ENCODE measurements at places on chromosomes 6 and 20.

GRCh38 chr6:35728683-35729678 is 7.9 kb upstream of the ARMC12 start:
- no peak for DNase-seq

GRCh38 chr20:49367113-49367512 is 89.3 kb upstream of the ZNFX1 start:
- no peak for DNase-seq

DNA sequence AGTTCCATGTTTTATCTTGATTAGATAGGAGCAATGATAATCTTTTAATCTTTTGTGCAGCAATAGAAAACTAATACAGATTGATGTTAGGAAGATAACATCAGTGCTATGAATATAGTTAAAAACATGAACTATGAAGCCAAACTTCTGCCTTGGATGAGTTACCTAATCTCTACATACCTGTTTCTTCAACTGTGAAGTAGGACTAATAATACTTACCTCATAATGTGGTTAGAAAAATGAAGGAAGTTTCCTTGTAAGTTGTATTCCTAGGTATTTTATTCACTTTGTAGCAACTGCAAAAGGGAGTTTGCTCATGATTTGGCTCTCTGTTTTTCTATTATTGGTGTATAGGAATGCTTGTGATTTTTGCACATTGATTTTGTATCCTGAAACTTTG is 111.9 kb downstream of the FRK start:
- no peak for DNase-seq

DNA sequence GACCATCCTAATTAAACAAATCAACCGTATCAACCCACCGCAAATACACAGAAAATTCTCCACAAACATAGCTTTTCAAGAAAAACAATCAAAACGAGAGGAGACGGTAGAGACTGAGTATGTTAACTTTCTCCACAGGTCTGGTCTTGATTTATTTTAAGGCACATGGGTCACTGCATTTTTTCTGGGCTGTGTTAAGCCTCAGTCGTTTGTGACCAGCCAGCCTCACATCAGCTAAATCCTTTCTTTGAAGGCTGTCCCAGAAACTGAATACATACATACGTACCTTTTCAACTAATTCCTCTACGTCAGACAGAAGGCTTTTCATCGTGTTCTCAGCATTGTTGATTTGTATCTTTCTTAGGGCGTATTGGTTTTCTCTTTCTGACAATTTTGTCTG is 69.4 kb downstream of the LAMA4 start:
- DNase-seq: no peak

GRCh38 chr20:10359621-10360040 is 74.4 kb downstream of the MKKS start:
- DNase-seq: no peak

GRCh38 chr6:108193835-108194234 is 28.0 kb downstream of the NR2E1 start:
- DNase-seq: no peak

DNA sequence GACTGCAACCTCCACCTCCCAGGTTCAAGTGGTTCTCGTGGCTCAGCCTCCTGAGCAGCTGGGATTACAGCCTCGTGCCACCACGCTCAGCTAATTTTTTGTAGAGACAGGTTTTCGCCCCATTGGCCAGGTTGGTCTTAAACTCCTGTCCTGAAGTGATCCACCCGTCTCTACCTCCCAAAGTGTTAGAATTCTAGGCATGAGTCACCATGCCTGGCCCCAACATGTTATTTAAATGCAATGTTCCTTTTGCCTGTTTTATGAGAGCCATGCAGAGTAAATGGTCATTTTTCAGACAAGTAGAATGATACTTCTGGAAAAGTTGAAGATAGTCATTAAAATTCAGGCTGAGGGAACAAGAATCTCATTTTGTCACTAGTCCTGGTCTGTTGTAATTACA is 43.8 kb upstream of the RPS6KA2 start:
- no peak for DNase-seq

- peak; percentile 96 for DNase-seq
Measured at GRCh38 chr20:18252597-18253451, 35.5 kb upstream of the ZNF133 start.

DNA sequence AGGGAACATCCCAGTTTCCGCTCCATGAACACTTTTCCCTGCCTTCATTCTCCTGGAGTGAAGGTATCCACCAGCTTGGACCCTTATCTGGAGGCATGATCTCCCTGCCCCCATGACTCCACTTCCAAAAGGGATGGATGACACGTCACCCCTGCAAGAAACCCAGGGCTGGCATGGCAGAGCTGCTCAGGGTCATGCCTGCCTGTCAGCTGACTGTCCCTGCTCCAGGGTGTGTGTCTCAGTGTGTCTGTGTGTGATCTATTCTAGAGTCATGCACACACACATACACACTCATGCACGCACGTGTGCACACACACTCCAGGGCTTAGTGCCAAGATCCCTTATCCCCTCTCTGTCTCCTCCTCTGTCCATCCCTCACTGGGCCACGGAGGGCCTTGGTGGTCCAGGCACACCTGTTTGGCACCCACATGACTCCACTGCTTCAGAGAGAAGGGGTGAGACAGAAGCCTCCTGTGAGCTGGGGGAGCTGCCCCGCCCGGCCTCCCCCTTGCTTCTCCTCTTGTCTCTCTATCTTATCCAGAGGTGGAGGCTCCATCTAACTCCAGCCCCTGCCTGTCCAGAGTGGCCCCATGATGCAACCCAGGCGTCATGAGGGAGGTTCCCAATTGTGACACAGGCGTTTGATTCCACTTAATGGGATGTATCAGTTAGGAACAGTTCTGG is 290.9 kb downstream of the CDC5L start:
- no peak for DNase-seq

- no peak for DNase-seq
Measured at GRCh38 chr20:34637245-34638038, 39.5 kb downstream of the PIGU start.

- no peak for DNase-seq
Measured at GRCh38 chr6:133773776-133774175, 115.1 kb upstream of the TCF21 start.

- DNase-seq: no peak
Measured at GRCh38 chr6:41940759-41941279, 789 bp downstream of the CCND3 start.

GRCh38 chr6:37137201-37138090 is 32.5 kb upstream of the PIM1 start:
- DNase-seq: peak; percentile 41

GRCh38 chr6:155066361-155066760 is 71.2 kb downstream of the TIAM2 start:
- DNase-seq: no peak

DNA sequence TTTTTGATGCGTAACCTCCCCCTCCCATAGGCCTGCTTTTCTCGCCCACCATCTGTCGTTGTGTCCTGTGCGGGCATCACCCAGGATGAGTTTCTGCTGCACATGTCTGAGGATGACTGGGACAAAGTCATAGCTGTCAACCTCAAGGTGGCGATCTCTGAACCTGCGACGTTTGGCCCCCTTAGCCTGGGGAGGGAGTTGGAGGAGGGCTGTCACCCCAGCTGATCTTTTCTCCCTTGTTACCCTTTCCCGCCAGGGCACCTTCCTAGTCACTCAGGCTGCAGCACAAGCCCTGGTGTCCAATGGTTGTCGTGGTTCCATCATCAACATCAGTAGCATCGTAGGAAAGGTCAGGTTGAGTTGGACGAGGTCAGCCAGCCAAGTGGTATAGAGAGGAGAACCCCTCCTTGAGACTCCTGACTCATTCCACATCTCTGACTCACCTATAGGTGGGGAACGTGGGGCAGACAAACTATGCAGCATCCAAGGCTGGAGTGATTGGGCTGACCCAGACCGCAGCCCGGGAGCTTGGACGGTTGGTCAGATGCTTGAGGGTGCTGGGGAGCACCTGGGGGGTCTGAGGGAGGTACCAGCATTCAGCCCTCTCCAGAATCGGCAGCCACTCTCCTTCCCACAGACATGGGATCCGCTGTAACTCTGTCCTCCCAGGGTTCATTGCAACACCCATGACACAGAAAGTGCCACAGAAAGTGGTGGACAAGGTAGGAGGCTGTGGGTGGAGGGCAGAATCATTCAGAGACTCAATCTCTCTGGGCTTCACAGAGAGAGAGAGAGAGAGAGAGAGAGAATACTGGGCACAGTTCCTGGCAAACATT is 954 bp downstream of the HSD17B8 start:
- DNase-seq: peak; percentile 44

DNA sequence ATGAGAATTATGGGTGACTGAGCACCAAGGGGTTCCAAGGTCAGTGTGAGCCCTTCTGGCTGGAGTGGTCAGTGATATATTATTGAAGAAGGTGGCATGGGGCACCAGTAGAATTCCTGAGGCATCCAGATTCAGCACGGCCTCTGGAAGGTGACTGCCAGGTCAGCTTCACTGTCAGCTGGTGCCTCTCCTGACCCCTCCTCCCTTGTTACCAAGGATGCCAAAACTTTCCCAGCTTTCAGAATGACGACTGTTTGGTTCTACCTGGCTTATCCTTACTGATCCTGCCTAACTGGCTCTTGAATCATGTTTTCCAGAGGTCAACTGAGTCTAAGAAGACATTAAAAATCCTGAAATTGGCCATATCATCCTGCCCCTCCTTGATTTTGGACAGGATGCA is 189.2 kb upstream of the AGPAT4 start:
- no peak for DNase-seq

DNA sequence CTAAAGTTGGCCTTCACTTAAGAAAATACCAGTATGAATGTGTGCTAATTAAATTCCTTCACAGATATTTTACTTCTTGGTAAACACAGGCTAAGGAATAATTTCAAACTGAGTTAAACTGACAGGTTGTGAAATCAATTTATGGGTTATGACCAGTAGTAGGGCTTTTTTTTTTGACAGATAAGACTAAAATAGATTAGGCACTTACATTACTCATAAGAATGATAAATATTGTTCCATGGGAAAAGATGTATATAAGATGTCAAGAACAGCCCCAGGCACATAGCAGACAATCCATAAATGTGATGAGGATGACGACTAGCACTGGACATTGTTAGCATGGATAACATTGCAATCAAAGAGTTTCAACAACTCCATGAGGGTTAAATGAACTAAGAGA is 22.9 kb downstream of the NT5E start:
- no peak for DNase-seq

- no peak for DNase-seq
Measured at GRCh38 chr6:3280866-3281465, 22.2 kb downstream of the PSMG4 start.

GRCh38 chr6:112925702-112926101 is 578.6 kb downstream of the RFPL4B start:
- no peak for DNase-seq

DNA sequence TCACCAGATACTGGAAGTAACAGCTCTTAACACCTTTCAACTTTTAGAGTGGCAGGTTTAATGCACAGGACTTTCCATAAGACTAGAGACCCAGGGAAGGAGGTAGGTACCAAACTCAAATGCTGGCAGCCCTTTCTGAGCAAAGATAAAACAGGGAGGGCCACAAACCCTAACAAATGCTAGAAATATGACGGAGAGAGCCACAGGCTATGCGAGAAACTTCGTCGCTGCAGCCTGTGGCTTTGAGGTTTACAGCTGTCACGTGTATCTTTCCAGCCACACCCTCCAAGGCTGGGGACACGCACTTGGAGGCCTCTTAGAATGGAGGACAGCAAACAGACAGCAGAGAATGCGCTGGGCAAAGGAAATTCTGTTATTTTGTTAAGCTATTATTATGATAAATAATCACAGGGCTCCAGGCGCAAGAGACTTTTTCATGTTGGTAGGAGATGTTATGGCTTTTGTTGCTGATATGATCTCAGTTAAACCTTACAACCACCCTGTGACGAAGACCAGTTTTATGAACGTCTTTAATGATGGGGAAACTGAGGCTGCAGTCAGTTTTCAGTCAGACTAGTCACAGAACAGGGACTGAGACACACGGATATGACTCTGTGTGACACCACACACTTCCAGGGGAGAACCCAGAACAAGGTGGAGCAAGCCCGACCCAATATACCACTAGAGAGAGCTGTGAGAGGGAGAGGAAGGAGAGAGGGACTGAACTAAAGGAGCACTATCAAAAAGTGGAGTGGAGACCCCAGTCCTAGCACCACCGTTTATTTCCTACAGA is 2.0 kb downstream of the TRAM2 start:
- no peak for DNase-seq

DNA sequence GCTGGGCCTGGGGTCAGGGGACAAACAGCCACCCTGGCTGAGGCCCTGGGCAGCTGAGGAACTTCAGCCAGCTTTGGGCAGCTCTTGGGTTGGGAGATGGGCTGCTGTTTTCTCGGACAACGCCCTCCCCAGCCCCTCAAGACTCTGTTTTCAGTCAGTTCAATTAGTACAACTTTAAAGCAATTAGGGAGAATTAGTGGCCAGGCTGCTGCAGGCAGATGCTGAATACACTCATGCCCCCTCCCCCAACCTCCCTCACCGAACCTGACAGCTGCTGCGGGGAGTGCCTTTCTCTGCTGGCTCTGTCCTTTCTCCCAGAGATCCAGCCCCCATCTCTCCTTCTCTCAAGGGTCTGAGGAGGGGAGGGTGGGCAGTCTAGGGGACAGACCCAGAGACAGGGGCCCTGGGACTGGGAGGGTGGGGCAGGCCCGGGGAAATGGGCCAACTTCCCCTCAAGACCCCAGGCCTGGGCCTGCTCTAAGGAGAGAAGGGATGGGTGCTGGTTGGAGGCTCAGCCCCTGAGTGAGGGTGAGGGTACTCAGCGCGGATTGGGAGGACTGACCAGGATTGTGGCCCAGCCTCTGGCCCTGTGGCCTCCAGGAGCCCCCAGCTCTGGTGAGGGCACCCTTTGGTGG is 17.8 kb upstream of the MYT1 start:
- no peak for DNase-seq

DNA sequence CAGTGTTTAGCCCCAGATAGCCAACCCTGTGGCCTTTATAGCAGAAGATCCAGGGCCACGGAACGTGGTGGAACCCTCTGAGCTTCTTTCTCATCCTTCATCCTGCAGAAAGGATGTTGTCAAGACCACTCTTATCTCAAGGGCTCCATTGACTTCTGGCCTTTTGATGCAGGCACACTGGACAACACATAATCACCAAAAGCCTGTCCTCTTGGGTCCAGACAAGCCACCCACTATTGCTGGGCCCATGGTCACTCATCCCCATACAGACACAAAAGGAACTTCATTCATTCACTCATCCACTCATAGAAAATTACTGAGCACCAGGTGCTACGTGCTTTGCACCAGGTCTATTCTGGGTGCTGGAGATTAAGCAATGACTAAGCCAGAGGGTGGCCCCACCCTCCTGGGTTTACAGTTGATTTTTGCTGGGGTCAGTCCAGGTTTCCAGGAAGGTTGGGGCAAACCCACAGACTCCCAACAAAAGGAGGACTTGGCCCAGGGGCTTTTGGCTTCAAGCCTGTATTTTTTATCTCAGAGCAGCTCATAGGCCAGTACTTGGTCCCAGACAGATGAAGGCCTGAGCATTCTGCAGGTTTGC is 2.4 kb downstream of the CST8 start:
- no peak for DNase-seq

- DNase-seq: no peak
Measured at GRCh38 chr6:31204751-31205145, 34.3 kb upstream of the POU5F1 start.
